ENCODE measurements at places on chromosomes 6 and 20.

- DNase-seq, result no peak
Measured at GRCh38 chr20:61056116-61056515, 195.9 kb upstream of the CDH4 start.

DNA sequence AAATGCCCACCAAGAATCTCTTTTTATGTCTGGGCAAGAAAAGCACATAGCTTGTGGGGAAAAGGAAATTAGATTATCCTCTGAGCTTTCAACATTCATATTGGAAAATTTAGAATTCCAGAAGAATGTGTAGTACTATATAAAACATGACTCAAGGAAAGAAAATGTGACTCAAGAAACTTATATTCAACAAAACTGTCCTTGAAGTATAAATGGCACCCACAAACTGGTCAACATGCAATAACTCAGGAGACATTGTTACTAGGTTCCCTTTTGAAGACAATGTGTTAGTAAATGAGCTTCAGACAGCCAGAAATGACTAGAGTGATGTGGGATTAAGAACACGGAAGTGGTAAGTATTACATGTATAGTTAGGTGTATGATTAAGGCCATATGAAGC lies 26.1 kb upstream of the TINAG start:
- peak; percentile 46 for DNase-seq

DNA sequence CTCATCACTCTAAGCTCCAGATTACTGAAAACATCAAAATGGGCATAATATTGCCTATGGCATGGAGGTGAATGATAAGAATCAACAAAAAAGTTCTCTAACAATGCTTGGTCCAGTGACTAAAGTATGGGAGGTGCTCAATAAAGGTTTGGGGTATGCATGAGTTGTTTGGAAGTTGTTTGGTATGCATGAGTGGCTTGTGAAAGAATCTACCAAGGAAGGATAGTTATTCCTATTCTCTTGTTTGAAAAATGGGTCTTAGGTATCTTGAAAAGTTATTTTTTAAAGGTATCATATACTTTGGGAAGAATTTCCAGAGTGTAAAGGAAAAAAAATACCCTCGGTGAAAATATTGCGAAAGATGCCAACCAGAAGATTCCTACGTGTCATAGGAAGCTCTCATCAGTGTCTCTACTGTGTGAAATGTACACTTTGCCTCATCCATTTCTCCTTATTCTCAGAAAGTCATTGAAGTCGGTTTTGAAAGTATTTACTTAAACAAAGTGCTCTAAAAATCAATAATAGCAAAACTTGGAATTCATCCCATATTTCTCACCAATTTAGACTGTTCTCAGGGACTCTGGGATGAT lies 449.8 kb downstream of the ADGRB3 start:
- DNase-seq, result no peak

GRCh38 chr6:145036848-145037567 lies 698.3 kb downstream of the EPM2A start:
- no peak for DNase-seq

- no peak for DNase-seq
Measured at GRCh38 chr20:50017576-50018248, 34.9 kb downstream of the SNAI1 start.

GRCh38 chr20:23568320-23568970 lies at the start of gene CST9L:
Gene CST9L, minus strand, starts transcription at chr20:23568484. Its CDS starts 34 bp downstream, at chr20:23568450.
- DNase-seq, result no peak

DNA sequence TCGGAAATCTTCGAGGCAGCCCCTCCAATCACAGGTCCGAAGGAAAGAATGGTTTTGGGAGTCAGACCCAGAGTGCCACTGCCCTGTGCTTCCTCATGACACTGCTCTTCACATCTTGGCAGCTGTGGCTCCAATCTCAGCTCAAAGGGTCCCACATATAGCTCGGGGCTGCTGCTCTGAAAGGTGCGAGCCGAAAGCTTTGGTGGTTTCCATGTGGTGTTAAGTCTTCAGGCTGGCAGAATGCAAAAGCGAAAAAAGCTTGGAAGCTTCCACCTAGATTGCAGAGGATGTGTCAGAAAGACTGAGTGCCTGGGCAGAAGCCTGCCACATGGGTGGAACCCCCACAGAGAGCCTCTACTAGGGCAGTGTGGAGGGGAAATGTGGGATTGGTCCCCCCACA lies 314.3 kb upstream of the CHD6 start:
- DNase-seq, result no peak

GRCh38 chr20:20404633-20405032 lies 36.7 kb downstream of the INSM1 start:
- no peak for DNase-seq

DNA sequence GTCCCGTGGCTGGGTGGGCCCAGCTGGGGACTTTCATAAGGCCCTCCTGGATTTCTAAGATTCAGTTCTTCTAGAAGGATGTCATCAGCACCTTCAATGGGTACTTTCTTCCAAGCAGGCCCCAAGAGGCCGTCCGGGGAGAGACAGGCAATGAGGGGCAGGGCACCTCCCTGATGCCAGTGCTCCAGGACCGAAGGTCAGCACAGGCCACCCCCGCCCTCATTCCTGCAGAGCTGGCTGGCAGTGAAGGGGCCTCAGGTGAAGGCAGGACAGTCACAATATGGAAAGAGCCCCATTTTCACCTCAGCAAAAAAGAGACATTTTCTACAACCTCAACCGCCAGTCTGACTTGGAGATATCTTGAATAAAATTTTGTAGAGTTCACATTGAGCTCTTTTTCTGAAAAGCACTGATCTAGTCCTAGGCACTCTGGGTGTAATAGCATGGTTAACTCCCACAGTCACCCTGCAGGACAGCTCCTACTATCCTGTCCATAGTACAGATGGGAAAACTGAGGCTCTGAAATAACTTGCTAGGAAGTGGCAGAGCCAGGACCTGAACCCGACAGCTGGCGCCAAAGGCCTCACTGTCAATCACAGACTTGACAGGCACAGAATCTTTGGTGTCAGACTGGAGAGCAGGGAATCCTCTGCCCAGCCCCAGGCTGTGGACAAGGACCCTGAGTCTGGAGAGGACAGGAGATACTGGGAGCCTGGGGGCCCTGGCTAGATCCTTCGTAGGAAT lies 50.3 kb downstream of the RRBP1 start:
- no peak for DNase-seq

- DNase-seq, result no peak
Measured at GRCh38 chr6:8268606-8269005, 166.3 kb upstream of the EEF1E1 start.

- DNase-seq, result no peak
Measured at GRCh38 chr6:138497286-138497685, 2.0 kb downstream of the NHSL1 start.

DNA sequence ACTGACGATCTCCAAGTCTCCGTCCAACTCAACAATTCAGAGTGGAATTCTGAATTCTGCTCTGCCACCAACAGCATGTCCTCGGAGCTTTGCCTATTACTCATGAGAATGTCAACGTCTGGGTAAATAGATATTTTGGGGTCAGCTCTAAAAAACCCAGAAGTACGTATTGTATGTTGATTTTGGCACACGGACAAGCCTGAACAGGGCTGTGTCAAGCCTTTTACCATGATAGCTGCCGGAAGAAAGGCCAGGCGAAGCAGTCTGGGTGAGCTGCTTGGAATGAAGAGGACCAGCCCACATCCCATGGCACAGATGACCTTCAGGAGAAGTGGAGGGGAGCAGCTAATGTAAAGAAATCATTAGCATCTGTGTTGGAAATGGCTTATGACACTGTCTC lies 88.0 kb upstream of the JAG1 start:
- no peak for DNase-seq

- no peak for DNase-seq
Measured at GRCh38 chr6:81734081-81734480, 18.4 kb downstream of the TENT5A start.

DNA sequence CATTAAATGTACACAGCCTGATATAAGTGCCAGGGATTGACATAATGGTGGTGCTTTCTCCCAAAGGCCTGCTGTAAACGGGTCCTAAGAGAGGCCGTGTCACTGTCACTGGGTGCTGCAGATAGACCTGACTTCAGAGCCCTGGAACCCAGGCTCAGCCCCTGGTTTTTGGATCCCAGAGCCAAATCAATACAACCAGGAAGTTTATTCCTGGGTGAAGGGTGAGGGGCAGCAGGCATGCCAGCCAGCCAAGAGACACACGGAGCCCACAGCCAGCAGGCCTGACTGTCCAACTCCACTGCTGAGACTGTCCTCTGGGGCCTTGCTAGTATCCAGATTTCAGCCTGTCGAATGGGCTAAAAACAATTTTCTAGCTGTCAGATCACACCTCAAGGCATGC lies 12.8 kb upstream of the ARMC12 start:
- DNase-seq, result no peak

DNA sequence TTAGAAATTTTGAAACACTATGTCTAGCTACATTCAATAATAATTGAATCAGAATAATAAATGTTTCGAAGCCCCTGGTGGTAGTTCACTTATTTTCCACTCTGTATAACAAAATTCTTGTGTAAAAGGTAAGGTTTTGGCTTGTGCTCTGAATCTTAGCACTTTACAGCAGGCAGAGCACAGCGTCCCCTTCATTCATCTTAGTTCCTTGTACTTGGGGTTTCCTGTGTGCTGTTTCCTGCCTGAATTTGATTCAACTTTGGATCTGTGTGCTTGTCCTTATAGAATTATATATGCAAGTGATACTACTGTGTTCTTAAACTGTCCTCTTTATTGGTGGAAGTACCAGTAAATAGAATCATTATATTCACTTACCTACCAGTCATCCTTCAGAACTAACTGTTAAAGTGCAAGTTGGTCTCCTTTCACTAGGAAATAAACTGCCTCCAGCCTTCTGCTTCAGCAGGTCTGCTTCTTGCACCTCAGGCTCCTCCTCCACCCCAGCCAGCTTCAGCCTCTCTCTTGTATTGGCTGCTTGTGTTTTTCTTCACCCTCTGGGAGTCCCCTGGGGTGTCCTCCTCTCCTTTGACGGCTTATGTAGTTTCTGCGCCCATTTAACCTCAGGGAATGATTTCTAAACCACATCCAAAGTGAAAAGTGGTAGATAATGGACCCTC lies 28.8 kb upstream of the TULP4 start:
- no peak for DNase-seq

GRCh38 chr6:170124150-170124549 lies 166.7 kb downstream of the DLL1 start:
- DNase-seq, result no peak

GRCh38 chr6:90678049-90678779 lies 91.3 kb upstream of the MAP3K7 start:
- DNase-seq, result no peak

GRCh38 chr6:70590400-70590799 lies 23.7 kb downstream of the SDHAF4 start:
- no peak for DNase-seq

DNA sequence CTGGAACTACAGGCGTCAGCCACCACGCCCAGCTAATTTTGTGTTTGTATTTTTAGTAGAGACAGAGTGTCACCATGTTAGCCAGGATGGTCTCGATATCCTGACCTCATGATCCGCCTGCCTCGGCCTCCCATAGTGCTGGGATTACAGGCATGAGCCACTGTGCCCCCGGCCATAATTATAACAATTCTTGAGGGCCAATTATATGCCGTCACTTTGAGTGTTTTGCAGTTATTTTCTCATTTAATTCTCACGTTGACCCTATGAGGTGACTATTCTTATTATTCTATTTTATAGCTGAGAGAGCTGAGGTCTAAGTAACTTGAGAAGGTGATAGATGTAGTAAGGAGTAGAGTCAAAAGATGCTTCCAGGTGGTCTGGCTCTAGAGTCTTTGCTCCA lies 13.0 kb downstream of the MYO6 start:
- no peak for DNase-seq
